AG04449 (cell line): ENCODE measurements at places on chromosomes 12 and 14.

- no peak for DNase-seq
Measured at GRCh38 chr14:86673523-86673969, 1143.6 kb downstream of the FLRT2 start.

DNA sequence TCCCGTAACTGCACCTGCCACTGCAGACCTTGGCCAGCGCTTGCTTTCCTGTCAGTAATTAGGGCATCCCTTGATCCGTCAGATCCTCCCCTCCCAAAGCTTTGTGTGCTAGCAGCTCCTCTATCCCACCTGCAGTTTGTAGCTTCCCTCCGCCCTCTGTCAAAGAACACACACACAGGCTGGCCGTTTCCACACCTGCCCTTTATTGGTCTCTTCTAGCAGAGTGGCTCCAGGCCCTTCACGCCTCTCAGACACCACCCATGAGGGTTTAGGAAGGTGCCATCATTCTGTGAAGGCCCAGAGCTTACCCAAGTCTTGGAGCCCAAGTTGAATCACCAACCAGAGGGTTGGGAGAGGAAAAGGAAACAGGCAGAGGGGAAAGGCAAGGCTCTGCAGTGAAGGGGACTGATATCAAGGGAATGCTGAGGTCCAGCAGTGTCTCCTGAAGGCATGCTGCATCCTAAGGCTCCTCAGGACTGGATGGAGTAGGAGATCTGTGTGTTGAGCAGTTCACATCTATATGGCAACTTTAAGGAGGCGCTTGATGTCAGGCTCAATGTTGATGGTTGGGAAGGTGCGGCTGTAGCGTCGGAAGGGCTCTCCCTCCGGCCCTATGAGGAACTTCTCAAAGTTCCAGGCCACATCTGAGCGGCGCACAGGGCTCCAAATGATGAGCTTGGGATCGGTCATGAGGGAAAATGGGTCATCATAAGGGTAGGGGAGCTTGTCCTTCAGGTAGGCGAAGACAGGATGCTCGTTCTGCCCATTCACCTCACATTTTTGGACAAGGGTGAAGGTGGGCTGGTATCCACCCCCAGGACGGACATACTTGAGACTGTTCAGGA, 3.4 kb downstream of the GPX2 start:
- DNase-seq, result no peak

DNA sequence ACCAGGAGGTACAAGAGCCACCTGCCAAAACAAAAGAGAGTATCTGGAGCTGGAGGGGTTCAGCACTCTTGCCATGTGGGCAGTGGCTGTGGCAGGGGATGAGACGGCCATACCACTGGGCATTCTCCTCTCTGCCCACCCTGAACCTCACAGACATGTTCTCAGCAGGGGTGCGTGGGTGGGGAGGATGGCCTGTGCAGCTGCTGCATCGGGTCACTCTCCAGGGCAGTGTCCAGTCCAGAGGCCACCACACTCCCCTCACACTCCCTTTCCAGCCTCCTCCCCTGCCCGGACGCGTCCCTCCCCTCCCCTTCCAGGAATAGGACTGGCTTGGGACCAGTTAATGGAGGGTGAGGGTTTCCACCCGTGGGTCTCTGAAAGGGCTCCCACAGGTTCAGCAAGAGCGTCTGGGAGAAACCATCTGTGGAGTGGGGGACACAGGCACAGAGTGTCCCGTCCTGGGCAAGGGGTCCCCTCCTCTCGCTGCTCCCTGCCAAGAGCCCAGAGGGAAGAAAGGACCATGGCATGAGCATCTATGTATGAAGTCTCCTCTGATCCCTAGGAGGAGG, 501 bp downstream of the C1R start:
- DNase-seq, result no peak

DNA sequence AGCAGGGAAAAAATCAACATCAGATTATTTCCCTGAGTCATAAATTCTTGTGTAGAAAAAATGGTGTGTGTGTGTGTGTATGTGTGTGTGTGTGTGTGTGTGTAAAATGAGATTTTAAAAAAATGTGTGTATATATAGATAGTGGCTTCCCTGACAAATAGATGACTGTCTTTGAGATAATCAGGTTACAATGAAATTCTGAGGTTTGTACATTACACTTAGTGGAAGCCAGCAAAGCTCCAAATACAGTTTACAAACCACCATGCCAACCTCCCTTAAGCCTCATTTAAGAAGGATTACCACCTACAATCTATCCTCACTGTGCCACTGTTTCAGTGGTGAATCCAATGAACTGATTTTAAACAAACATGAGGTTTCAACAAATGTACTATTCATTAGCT, 93.8 kb downstream of the MED13L start:
- no peak for DNase-seq

GRCh38 chr14:53692451-53692850, 264.2 kb downstream of the BMP4 start:
- no peak for DNase-seq

DNA sequence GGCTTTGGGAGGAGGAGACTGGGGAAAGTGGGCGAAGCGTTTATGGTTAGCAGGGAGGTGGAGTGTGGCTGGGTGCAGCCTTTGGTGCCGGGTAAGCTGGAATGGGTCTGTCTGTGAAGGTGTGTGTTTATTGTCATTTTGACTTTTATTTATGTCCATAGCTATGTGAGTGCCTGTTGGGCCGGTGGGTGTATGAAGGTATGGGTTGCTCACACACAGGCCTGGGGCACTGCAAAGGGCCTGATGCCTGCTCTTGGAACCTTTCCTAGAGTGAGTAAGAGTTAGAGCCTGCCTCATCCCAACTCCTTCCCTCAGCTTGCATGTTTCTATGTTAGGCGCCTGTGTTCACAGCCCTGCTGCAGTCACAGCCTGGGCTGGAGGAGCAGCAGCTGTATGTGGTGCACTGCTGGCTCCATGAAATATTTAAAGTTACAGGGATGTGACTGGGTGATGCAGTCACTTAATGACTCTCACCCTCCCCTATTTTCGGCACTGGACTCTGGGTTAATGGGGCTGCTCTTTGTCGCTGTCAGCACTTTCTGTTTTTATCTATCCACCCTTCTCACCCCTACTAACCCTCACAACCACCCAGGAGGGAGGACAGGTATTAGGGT, 2.6 kb upstream of the PPP1R1A start:
- DNase-seq, result no peak

DNA sequence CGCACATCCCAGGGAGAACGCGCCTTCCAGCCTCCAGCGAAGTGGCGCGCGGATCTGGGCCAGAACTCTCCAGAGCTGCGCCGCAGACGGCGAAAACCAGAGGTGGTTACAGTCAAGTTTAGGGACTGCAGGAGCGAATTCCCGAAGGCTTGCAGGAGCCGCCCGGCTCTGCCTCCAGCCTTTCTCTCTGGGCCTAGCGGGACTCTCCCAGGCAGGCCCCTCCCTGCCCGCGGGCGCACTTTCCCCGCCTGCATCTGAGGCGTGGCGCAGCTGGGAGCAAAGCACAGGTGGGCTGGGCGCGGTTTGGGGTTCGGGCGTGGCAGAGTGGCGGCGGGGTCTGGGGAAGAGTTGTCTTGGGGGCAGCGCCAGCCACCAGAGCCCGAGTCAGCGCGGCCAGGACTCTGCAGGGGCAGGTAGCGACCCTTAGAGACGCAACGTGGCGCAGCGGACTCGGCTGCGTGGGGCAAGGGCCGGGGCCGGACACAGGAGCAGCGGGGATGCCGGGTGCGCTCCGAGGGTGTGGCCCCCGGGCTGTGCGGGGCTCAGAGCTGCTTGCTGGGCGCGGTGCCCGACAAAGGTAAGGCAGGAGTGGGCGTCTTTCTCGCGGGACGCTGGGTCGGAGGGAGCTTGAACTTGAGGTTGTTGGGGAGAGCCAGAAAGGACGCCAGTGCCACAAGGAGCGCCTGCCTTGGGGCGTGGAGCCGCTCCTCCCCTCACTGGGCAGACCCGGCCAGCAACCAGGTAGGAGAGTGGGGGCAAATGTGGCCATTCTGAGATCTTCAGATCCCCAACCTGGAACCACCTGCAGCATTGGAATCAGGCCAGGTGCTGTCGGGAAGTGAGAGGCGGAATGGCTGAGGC, 1126.0 kb downstream of the AACS start:
- DNase-seq, result no peak

- no peak for DNase-seq
Measured at GRCh38 chr14:70018713-70019211, 139.5 kb downstream of the SMOC1 start.
